Epithelial cell of proximal tubule (primary cell): ENCODE measurements at places on chromosomes 16 and 17. TPM values are rescaled to one million over a fixed set of nuclear protein-coding genes. Genes with fewer than 3 reads are reported as not detected.

DNA sequence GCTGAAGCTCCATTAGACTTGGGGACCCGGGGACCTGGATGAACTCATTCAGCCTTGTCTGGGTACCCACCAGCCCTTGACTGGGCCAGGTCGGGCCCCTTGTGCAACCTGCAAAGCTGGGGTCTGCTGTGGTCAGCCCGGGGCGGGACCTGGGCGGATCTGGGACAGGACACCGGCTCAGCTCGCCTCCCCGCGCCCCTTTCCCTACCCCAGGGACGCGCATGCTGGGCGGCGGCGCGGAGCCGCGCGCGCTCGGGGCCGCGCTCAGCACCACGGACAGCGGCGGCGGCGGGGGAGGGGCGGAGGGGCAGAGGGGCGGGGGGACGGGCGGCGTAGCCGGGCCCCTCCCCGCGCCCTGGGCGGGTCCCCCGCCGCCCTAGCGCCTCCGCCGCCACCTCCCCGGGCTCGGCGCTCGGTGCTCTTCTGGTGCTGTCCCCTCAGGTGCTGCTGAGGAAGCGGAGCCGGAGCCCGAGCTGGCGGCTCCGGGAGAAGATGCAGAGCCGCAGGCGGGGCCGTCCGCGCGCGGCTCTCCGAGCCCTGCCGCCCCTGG, 7.4 kb downstream of the ACD start:
- no peak for DNase-seq

DNA sequence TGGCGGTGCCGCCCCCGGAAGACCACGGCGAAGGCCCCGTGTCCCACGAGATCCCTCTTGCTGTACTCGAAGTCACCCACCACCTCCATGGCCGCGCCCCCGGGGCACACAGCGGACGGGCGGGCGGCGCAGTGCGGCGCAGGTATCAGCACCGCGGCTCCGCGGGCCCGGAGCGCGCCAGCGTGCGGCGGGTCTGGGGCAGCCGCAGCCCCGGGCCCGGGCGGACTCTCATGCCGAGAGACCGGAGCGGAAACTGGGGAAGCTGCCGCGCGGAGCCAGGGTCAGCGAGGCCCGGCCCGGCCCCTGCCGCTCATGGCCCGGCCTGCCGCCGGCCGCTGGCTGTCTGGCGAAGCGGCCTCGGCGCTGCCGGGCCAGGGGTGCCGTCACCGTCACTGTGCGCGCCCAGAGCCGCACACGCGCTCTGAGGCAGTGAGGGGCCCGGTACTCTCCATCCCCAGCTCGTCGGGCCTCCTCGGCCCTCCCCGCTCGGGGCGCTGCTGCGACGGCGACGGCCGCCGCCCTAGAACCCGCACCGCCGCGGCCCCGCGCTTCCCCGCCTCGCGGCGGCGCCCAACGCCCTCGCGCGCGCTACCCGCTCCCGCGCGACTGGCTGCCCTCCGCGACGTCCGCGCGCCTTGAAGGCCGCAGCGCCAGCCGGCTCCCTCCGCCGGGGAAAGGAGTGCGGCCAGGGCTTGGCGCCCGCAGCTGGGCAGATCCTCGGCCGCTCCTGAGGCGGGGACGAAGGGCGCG, at the start of gene ULK2:
TSS of gene ULK2 (minus strand) at position 608 of the 750 bp plus-strand sequence. CDS start at position 89, 519 bp downstream.
- DNase-seq, result no peak

GRCh38 chr17:37820995-37821713, 76.3 kb upstream of the HNF1B start:
- DNase-seq, result no peak

Gene SPN
- total RNA-seq, result 0.43 TPM in 1 of 2 replicates, not detected in the other

DNA sequence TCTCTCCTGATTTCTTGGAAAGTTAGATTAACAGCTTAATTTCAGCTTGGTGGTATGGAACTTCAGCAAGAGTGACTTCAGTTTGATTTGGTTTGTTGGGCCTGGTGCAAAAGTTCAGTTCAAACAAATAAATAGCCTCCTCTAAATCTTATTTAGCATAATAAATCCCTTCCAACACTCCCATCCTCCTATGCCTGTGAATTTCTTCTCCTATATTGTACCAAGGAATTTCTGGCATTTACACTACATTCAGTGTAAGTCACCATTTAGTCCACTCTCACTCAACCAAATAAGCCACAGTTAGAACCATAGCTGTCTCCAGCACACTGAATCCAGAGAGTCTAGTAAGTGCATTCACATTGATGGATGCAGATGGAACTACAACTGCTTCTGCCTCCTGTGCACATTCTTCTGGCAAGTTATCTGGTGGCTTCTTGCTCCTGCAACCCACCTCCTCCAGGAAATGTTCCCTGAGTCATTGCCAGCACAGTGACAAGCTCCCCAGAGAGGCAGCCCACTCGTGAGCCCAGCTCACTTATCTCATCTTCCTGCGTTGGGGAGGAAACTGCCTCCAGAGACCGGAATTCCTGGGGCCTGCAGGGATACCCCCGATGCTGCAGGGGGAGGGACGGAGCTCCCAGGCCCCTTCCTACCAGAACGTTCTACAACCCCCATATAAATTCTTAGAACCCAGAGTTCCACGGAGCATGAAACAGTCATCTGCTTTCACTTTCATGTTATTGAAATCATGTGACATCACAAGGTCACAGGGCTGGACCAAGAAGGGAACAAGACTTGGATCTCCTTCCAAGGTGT, 318.3 kb downstream of the PHKB start:
- no peak for DNase-seq

GRCh38 chr16:25064937-25065336, 46.6 kb upstream of the LCMT1 start:
- no peak for DNase-seq

Gene TBC1D3H
- not detected in 2 replicates for total RNA-seq

Gene HSD17B2
- total RNA-seq, result 0.29 and 0.72 TPM in 2 replicates

DNA sequence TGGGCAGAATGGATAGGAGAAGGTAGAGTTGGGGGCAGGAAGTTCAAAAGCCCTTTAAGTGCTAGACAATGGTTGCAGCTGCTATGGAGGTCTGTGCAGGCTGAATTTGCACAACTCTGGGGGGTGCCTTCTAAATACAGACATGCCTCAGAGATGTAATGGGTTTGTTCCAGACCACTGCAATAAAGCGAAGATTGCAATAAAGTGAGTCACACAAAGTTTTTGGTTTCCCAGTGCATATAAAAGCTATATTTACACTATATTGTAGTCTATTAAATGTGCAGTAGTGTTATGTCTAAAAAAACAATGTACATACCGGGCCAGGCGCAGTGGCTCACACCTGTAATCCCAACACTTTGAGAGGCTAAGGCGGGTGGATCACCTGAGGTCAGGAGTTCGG, 60.5 kb upstream of the MYOCD start:
- no peak for DNase-seq

DNA sequence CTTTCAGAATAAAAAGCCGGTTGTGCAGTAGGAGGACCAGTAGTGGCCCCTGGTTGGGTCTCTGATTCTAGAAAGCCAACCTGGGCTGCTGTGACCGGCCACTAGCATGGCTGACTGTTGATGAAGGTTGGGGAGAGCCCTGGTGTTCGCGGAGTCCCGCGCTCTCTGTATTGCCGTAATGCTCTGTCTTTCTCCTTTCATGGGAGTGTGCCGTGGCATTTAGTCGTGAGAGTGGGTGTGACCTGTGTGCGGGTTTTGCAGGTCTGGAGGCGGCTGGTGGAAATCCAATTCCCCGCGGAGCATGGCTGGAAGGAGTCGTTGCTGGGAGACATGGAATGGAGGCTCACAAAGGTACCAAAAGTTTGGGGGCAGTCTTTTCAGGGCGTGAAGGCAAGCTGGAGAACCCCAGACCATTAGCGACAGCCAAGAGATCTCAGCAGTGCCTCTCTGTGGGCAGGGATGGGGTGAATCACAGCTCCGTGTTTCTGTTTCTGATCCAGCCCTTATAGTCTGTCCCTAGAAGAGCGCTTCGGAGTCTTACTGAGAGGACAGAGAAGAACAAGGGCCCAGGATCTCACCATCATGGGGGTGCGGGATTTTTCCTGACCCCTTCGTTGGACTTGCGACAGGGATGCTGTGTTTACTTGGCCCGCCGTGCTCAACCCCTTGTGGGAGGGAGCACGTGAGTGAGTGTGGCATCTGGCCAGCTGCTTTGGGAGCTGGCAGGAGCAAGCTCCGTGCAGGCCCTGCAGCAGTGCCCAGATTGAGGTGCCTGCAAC, 56.5 kb downstream of the RNF213 start:
- DNase-seq, result no peak

DNA sequence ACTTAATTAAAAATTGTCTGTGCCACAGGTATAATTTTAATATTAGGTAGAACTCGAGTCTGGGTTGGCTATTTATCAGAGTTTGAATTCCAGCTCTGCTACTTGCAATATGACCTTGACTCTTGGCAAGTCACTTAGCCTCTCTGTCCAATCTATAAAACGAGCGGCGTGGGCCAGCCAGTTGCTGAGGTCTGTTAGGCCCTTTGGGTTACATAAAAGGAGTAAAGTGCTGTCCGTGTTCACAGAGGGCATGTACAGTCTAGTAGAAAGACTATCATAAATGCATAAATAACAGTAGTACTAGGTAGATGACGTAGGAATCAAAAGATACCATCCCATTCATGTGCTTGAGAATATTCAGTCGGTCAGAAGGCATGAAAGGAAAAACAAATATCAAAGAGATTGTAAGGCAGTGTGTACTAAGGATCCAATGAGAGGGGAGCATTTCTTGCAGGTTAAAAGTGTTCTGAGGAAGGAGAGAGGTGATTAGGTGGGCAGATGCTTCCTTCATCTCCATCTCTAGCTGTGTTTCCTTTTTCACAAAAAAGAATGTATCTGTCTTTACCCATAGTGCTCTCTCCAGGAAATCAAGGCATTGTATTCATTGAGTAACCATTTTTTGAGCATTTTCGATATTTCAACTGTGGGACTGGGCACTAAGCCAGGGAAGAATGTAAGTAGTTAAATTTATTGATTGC, 2.4 kb downstream of the TNRC6A start:
- no peak for DNase-seq

DNA sequence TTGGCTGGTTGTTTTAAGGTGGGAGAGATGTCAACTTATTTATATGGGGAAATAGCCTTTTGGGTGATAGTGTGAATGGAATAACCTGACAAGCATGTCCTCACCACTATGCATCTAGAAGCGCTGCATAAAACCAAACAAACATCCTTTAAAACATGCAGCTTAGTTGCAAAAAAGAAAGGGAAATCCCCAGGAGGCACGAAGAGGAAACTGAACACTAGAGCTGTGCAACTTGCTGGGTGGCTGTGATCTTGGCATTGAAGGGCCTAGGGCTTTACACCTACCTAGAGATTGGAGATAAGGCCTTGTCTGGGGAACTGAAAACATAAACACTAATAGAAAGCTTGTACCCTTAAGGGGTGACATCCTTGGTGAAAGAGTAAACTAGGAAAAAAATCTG, 7.3 kb downstream of the C16orf54 start:
- no peak for DNase-seq

- no peak for DNase-seq
These were observed 13.3 kb upstream of the CRK start for GRCh38 chr17:1469231-1469852.

Gene PDILT
- not detected in 2 replicates for total RNA-seq

- DNase-seq, result no peak
These were observed 13.7 kb downstream of the PIEZO1 start for GRCh38 chr16:88771294-88771772.

GRCh38 chr16:86490859-86491639, 19.3 kb upstream of the FOXF1 start:
- no peak for DNase-seq

GRCh38 chr17:82077617-82078358, 12.2 kb upstream of the DUS1L start:
- DNase-seq, result no peak

GRCh38 chr16:31192856-31193642, 9.5 kb downstream of the PYCARD start:
- DNase-seq, result no peak

GRCh38 chr16:49021136-49021535, 260.5 kb downstream of the CBLN1 start:
- DNase-seq, result no peak

- no peak for DNase-seq
These were observed 40.3 kb downstream of the AP2B1 start for GRCh38 chr17:35627417-35627816.

GRCh38 chr17:42071810-42072209, 21.4 kb upstream of the C17orf113 start:
- no peak for DNase-seq
